Kidney capillary endothelial cell (primary cell): ENCODE measurements at places on chromosomes 11 and 22.

DNA sequence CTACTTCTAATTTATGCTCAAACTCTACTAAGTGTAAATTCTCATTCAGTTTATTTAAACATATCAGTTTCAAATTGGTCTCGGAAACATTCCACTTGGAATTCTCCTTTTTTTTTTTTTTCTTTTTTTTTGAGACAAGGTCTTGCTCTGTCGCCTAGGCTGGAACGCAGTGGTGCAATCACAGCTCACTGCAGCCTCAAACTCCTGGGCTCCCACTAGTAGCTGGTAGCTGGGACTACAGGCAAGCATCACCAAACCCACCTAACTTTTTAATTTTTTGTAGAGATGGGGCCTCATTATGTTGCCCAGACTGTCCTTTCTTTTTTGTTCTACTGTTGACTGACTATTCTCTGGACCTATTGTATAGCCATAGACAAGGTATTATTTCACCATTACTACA, 33.3 kb upstream of the CCDC81 start:
- DNase-seq = no peak

GRCh38 chr11:26997378-26997777, 3.5 kb downstream of the FIBIN start:
- no peak for DNase-seq

GRCh38 chr11:9015677-9016076, 11.9 kb upstream of the NRIP3 start:
- DNase-seq = peak; percentile 68

- DNase-seq = no peak
Observed at GRCh38 chr22:28241656-28242290, 322.7 kb upstream of the PITPNB start.

- no peak for DNase-seq
Observed at GRCh38 chr11:77886401-77886800, 65.5 kb downstream of the AAMDC start.

- DNase-seq = no peak
Observed at GRCh38 chr11:19979519-19979845, 180.8 kb downstream of the DBX1 start.

DNA sequence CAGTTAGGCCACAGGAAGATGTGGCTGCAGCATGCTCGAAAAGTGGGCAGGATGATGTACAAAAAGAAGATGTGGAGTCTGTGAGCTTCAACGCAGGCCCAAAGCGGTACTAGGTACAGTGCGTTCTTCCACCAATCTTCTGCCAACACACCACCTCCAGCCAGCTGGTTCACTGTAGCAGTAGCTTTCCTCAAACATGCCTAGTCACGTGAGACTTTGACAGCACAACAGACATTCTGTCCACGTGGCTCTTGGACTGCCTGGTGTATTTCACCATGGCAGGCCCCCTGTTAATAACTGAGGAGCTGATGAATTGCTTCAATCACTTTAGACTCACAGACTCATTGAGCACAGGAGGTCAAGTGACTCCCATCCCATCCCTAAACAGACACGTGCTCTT, 14.1 kb downstream of the SYN3 start:
- DNase-seq = no peak

- DNase-seq = no peak
Observed at GRCh38 chr22:27959335-27960090, 40.5 kb upstream of the PITPNB start.

- DNase-seq = peak; percentile 23
Observed at GRCh38 chr11:66815646-66816045, 27.6 kb upstream of the RCE1 start.

- DNase-seq = no peak
Observed at GRCh38 chr11:13762718-13763117, 94.2 kb downstream of the FAR1 start.

DNA sequence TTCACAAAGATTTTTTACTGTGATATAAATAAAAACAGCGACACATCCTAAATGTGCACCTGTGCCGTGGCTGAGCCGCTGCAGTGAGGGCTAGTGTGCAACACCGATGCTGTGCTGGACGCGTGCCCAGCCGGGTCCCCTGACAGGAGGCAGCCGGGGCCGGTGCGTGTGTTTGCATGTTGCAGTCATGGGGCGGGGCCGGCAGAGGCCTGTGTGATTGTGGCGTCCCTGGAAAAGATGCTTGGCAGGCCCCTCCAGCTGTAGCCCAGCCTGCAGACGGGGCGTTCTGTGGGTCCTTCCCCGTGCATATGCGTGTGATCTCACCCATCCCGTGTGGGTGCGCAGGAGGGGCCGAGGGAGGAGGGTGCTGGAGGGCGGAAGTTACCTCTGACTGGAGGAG, 30.6 kb downstream of the MUC6 start:
- DNase-seq = no peak

GRCh38 chr11:115579181-115579825, 75.1 kb upstream of the CADM1 start:
- no peak for DNase-seq

DNA sequence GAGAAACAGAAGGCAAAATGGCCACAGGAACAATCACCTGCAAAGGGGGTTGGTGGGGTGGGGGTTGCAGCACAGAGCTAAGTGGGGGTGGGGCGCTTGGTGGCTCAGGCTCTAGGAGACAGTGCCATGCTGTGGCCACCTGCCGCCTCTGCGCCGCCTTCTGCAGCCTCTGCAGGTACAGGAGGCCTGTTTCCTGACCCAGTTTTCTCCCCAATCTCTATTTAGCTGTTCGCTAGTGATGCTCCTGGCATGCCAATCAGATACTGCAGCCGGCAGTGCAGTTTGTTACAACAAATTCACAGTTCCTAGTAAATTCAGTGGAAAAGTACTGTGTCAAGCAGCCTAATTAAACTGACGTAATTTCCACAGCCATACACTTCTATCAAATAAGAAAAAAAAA, 106.4 kb downstream of the SERGEF start:
- DNase-seq = no peak

DNA sequence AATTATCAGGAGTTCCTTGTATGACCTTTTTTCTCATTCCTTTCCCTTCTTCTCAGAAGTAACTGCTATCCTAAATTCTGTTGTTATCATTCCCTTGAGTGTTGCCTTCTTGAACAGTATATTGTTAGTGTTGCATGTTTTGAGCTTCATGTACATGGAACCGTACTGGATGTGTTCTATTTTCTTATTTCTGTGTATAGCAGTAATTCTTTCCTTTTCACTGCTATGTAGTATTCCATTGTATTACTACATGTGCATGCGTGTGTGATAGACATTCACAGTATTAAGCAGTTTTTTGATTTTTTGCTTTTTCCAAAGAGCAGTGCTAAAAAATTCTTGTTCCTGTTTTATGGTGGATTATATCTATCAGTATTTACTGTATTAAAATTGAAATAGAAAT, 90.3 kb upstream of the RAB1B start:
- no peak for DNase-seq

- no peak for DNase-seq
Observed at GRCh38 chr11:102422817-102423712, 29.5 kb downstream of the TMEM123 start.
